ENCODE measurements at places on chromosomes 16 and 17.

- DNase-seq, result no peak
Measured at GRCh38 chr17:57451191-57451590, 194.9 kb downstream of the MSI2 start.

DNA sequence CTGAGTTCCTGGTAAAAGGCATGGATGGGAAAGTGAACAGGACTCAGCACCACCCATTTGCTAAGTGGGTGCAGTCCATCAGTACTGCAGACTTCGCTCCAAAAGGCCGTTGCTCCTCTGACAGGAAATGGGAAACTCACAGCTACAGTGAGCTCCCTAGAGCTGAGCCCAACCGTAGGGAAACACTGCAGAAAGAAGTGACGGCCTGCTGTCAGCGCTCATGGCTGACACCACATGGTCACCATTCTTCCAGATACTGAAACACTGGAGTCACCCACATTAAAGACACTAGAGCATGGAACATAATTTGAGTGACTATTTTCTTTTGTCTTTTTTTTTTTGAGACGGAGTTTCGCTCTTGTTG is 31.9 kb downstream of the UBE2O start:
- no peak for DNase-seq

GRCh38 chr17:59432657-59433056 is 101.2 kb downstream of the YPEL2 start:
- no peak for DNase-seq

- DNase-seq, result no peak
Measured at GRCh38 chr16:4888428-4889135, 41.3 kb downstream of the UBN1 start.

- DNase-seq, result no peak
Measured at GRCh38 chr16:84603940-84604339, 13.9 kb downstream of the COTL1 start.

- DNase-seq, result no peak
Measured at GRCh38 chr17:76079956-76080767, 1.2 kb downstream of the ZACN start.

- no peak for DNase-seq
Measured at GRCh38 chr17:32298298-32298697, 32.7 kb downstream of the RHBDL3 start.

- peak; percentile 62 for DNase-seq
Measured at GRCh38 chr16:84065536-84066132, 23.0 kb upstream of the SLC38A8 start.

DNA sequence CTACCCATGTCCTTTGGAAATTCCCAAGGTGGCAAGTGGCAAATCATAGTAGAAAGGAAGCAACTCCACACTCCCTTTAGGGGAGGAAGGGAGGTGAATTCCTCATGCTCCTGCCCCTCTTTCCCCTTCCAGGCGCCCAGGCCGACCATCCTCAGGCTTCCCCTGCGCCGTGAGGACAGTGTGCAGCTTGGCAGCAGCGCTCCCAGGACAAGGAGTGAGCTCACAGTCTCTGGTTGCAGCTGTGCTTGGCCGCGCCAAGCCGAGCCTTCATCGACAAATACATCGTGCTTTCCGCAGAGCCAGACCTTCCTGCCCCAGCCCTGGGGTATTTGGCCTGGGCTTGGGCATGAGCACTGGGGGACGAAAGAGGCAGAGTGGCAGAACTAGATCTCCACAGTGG is 112.6 kb downstream of the ENGASE start:
- no peak for DNase-seq

All from IMR-90 (cell line).